ENCODE measurements at places on chromosomes 2 and 18.

- no peak for DNase-seq
These were observed 43.2 kb upstream of the YWHAQ start for GRCh38 chr2:9673914-9674481.

DNA sequence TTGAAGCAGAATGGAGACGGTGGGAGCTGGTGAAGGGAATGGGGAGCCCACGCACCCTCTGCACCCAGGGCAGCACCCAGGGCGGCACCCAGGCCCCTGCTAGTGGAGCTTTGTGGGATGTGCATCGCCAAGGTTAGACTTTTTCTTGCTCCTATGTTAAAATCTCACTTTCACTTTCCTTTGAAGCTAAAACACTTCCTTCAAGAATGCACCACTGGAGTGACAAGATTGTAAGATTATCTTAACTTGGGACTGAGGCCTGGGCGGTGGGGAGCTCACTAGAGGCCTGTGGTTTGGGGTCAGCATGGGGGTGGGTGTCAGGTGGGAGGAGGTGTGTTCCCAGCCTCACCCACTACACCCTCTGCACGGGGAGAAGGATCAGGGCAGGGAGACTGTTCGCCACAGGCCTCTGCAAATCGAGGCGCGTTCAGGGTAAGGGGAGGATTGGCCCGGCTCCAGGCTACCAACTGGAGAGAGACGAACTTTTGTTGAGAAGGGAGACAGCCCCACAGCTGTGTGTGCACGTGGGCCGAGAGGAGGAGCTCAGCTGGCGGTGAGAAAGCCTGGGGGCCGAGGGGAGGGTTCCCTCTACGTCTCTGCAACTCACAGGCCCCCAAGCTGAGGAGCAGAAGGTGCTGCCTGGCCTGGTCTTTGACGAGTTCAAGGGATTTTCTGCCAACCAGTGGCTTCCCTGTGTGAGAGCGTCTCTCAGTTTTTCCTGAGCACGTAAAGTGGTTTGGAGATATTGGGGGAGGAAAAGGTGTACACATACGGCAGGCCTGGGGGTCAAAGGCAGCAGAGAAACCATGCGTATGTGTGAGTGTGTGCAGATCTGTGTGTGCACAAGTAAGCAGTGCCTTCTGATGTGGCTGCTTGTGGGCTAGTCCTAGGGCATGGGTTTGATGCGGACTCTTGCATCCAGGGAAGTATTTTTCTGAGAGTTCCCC, 147.7 kb downstream of the KLHL29 start:
- no peak for DNase-seq

- DNase-seq = no peak
These were observed 1.1 kb downstream of the UXS1 start for GRCh38 chr2:106192752-106193689.

- no peak for DNase-seq
These were observed 65.9 kb upstream of the HPCAL1 start for GRCh38 chr2:10236571-10237391.

DNA sequence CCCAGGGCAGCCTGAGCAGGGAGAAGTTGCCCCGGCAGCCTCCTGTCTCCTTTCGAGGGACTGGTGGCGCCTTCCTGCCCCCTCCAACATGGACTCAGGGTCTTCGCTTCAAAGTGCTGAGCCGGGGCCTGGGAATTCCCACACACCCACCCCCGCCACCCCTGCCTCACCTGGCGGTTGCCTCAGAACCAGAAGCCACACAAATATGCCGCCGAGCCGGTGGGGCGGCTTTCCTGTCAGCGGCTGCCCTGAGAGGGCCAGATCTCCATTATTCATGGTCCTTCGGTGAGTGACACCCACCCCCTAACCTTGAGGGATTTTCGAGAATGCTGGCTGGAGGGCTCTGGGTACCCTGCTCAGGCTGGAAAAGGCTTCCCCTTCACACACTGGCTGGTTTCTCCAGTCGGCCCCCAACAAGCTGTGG, 71.7 kb downstream of the SMAD7 start:
- DNase-seq = no peak

- no peak for DNase-seq
These were observed 1358.5 kb upstream of the NXPH2 start for GRCh38 chr2:140138736-140139135.

DNA sequence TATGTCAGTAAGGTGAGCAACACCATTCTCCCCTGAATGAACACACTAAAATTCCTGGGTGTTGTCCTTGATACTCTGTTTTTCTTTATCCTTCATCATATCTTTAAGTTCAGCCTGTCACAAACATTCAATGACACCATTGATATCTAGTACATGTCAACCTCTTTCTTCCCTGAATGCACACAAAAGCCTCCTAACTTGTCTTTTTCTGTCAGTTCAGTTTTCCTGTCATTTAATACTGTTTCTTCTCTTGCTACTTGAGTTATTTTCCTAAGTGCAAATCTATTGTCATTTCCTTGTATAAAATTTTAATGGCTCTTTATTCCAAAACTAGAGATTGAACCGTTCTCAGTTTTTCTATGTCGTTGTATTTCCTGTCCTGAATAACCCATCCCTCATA, 1107.6 kb upstream of the SLC39A10 start:
- no peak for DNase-seq

GRCh38 chr18:46019936-46020335, 52.1 kb downstream of the PSTPIP2 start:
- no peak for DNase-seq

DNA sequence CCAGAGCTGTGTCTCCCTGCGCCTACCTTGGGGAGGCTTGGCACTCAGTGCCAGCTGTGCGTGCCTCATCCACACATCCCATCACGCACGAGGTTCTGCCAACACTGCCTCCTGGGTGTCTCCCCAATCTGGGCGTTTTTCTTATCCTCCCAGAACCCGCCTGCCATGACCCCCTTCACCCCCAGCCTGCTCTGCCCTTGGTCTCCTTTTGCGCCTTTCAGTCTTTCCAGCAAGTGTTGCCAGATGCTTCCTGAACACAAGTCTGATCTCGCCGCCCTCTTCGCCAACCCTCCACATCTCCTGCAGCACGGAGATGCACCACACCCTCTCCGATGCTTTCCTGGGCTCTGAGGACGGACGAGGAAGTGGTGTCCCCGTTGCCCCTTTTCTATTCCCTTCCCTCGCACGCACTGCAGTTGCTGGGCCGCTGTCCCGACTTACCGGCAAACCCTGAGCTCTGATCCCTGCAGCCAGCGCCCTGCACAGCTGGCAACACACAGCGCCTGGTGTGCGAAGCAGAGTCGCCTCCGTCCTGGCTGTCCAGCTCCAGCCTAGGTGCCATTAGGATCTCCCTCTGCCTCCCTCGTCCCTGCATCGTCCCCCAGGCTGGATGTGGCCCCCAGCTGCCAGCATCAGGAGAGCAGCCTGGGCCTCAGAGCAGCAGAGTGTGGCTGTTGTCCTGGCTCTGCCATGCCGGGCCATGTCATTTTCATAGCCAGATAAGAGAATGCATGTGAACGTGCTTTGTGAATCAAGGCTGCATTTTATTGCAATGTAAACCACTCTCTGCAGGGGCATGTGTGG, 22.6 kb upstream of the ALLC start:
- DNase-seq = no peak
